ENCODE measurements at places on chromosomes 1 and 21.

DNA sequence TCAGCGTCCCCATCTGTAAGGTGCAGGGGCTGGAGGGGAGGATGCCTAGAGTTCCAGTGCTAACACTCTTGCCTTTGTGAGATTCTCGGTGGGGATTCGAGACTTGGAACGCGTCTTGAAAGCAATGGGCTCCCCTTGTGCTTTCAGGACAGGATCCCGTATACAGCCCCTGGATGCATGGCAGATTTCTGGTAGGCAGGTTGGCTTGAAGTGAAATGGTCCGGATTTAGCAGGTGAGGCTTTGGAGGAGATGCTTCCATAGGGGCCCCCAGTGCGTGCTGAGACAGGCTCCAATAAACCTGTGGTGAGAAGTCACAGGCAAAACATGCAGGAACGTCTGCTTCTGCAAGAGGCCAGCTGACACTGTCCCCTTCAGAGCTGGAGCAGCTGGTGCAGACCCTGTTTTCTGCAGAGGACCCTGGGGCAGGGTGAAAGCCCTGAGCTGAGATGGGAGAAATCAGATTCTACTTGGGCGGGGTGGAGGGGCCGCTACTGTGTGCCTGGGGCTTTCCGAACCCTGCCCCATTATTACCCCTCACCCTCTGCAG is 270.4 kb downstream of the PTPRU start:
- DNase-seq, result no peak

DNA sequence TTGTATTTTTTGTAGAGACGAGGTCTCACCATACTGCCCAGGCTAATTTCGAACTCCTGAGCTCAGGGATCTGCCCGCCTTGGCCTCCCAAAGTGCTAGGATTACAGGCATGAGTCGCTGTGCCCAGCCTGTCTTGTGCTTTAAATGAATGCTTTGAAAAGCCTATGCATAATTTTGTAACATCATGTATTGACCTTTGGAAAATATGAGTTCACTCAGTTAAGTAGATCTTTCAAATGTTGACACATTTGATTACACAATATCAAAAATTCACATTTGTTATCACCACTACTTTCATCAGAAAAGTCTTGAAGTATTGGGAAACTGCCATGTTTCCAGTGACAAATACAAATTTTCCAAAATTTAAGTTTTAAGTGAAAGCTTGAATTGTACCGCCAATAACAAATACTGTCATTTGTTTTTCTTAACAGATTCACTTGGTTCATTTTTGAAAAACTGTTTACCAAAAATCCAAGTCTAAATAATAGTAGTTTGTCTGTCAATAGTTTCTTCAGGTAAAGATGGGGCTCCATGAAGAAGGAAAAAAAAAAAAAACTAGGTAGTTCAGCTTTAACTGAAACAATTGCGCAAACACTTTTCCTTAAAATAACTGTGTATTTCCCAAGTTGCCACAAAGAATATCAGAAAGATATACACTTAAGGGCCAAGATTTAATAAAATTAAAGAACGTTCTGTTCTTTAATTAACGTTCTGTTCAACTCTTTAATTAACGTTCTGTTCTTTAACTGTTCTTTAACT is 233.2 kb upstream of the NR5A2 start:
- no peak for DNase-seq

DNA sequence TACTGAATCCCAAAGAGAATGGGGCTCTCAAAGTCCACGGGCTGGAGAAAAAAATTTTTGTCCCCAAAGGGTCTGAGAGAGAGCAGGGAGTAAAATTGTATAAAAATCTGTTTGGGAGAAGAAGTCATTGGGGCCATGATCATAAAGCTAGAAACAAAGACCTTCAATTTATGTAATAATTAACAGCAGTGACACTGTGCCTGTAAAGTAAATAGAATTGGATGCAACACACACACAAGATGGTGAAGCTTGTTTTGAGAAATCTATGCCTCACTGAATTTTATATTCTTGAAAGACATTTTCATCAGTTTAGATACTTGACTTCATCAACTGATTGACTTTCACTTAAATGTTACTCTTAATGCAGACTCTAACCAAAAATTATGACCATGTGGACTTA is 600.5 kb upstream of the ADAMTS5 start:
- DNase-seq, result no peak

DNA sequence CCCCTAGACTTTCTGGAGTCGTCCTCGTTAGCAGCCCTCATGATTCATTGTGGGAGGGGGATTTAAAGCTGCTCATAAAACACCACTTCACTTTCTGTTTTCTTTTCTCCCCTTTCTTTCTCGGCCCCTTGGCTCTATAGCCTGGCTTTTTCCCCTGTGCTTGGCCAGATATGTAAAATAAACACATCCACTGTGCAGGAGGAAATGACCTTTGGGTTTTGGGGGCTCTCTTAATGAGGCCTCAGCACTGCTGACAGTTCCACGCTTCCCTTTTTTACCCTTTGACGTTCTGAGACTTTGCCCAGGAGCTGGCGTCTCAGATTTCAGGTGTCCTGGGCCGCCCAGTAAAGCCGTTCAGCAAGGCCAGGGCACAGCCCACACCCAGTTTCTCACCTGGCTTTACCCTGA is 65.7 kb downstream of the RUNX3 start:
- DNase-seq, result no peak

DNA sequence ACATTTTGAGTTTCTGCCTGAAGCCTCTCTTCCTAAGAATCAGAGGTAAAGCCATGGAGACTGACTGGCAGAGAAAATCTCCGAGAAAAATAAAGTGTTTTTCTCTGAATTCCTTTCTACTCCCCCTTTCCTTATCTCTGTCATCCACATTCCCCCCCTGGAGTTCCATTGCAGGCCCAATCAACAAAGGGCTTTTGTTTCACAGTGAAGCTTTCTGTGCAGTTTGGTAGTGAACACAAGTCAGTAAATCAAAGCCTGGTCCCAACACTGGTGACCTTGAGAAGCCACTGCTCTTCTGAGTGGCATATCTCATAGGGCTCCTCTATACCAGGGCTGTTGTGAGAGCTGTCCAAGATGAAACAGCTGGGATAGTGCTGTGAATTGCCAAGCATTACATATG is 228.4 kb downstream of the SEC16B start:
- no peak for DNase-seq

DNA sequence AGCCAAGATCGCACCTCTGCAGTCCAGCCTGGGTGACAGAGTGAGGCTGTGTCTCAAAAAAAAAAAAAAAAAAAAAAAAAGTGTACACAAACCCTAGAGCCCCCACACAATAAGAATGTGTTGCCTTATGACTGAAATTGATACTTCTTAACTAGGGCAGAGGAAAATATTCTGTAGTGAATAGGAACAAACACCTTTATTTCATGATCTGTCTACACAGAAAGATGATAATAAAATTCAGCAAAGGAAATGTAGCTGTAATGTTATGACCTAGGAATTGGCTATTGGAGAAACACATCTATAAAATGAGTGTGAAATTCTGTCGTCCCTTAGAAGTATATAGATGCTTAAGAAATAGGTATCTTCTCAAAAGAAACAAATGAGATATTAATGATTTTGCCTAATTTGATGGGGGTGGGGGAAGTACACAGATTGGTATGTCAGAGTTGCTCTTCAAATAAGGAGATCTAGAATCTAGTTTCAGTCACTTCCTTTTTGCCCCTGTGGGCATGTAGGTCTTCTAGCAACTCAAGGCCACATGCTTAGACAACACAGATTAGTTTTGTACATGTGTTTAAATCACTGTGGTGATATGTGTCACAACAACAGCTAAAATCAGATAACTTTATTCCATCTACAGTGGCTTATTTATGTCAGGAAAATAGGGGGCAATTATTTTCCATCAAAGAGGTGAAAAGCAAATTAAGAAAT is 10.7 kb upstream of the GPR25 start:
- no peak for DNase-seq

- DNase-seq, result no peak
Observed at GRCh38 chr1:18794561-18794960, 64.9 kb downstream of the TAS1R2 start.

GRCh38 chr1:51684776-51685175 is 67.9 kb downstream of the OSBPL9 start:
- no peak for DNase-seq

GRCh38 chr1:78474092-78474491 is 16.7 kb upstream of the PTGFR start:
- DNase-seq, result no peak

- DNase-seq, result no peak
Observed at GRCh38 chr21:15692711-15693110, 37.1 kb upstream of the USP25 start.

- no peak for DNase-seq
Observed at GRCh38 chr1:46333300-46334029, 7.1 kb upstream of the NSUN4 start.

- DNase-seq, result no peak
Observed at GRCh38 chr1:167905182-167905581, 8.8 kb downstream of the ADCY10 start.

- no peak for DNase-seq
Observed at GRCh38 chr1:192153276-192153675, 5.0 kb upstream of the RGS18 start.

DNA sequence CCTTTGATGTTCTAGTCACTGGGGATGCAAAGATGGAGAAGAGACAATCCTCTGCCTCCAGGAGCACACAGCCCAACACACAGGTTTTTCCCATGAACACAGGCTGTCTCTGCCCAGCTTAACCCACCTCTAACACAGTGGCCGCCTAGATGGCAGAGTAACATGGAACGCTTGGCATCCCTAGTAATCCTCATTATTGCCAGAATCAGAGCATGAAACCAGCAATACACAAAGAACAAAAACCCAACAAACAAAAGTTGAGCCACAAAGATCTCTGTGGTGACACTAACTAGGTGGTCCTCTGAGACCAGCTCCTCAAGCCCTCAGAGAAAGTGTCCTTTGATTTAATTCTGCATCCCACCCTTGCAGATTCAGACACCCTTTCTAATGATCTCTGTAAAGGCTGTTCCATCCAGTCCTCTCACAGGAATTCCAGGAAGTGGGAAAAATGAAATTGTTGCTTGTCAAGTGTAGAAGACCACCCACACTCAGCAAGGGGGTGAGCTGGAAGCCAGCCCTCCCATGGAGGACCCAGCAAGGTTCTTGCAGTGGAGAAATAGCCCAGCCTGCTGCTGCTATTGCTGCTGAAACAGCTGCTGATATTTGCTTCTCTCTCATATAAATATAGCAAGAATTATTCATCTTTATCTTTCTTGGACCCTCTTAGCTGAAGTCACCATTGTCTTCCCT is 7.4 kb upstream of the ATP2B4 start:
- DNase-seq, result no peak

DNA sequence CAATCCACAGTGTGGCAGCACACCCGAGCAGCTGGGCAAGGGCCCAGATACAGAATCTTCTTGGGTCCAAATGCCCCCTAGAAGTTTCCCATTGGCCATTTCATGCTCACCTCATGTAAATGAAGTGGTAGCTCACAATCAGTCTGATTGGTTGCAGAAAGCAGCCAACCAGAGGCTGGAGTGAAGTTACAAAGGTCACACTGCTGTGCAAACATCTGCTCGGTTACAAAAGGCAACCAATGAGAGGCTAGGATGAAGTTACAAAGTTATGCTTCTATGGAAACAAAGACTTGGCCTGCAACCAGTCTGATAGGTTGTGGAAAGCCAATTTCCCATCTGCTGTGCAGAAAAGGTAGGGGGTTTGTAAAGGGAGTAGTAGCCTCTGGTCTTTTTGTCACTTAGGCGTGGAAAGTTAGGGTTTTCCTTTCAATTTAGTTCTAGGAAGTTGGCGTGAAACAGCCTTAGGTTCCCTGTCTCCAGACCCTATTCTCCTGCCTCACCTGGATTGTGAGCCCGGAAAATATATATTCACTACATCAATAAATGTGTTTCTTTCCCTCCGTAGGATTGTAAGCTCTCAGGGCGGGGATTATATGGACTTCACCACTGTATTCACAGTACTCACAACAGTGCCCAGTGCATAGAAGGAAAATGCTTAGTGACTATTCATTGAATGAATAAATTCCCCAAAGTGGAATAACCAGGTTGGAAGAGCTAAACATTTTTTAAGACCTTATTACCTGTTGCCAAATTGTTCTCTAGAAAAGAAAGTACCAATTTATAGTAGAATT is 91.9 kb downstream of the URB2 start:
- DNase-seq, result no peak

DNA sequence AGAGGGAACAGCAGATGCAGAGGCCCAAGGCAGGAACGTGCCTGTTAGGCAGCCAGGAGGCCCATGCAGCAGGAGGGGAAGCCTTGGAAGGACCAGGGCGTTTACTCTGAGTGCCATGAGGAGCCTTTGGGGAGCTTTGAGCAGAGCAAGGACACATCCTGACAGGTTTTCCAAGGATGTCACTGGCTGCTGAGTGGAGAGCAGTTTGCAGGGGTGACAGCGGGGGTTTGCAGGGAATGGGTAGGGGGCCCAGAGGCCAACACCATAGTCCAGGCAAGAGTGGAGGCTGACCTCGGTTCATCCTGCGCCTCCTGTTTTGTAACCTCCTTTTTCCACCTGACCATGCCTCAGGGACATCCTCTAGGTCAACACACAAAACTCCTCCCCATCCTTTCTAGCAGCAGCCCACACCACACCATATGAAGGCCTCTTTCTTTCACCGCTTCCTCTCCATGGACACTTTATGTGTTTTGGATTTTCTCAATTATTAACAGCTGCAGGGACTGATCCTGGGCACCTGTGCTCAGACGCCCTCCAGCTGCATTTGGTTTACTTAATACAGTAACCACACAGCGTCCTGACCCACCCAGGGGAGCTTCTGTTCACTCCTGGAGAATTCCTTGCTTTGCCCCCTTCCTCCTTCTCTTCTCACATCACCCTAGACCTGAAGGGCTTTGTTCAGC is 528.5 kb downstream of the MATN1 start:
- no peak for DNase-seq

GRCh38 chr1:197928849-197929336 is 11.7 kb downstream of the LHX9 start:
- no peak for DNase-seq

DNA sequence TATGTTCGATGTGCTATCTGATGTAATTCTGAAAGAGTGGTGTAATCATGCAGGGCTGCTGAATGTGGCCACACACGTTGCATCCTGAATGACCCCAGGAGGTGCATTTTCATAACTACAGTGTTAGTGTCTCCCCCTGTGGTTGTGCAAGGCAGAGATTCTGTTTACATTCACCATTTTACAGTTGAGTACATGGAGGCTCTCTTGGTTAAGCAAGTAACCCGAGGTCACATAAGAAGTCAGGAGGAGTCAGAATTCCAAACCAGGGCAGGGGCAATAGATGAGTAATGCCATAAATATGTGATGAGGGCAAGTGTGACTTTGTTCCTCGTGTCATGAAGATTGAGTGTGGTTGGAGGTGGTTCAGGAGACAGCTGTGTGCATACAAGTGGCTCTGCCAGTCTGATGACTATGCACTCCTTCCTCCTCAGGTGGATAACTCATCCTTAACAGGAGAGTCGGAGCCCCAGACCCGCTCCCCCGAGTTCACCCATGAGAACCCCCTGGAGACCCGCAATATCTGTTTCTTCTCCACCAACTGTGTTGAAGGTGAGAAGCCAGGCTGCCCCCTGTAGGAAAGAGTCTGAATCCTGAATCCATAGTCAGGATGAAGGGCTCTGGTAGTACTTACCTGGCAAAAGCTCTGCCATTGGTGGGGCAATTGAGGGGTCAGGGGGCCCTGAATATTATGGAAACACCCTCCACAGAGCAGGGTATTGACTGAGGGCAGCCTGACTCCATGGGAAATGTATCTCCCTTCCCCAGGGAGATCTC is 9.3 kb downstream of the ATP1A2 start:
- DNase-seq, result no peak

Measured in KG1 (cell line).